ENCODE measurements at places on chromosomes 11 and 22.

- no peak for DNase-seq
Measured at GRCh38 chr22:31973739-31974138, 29.4 kb downstream of the YWHAH start.

DNA sequence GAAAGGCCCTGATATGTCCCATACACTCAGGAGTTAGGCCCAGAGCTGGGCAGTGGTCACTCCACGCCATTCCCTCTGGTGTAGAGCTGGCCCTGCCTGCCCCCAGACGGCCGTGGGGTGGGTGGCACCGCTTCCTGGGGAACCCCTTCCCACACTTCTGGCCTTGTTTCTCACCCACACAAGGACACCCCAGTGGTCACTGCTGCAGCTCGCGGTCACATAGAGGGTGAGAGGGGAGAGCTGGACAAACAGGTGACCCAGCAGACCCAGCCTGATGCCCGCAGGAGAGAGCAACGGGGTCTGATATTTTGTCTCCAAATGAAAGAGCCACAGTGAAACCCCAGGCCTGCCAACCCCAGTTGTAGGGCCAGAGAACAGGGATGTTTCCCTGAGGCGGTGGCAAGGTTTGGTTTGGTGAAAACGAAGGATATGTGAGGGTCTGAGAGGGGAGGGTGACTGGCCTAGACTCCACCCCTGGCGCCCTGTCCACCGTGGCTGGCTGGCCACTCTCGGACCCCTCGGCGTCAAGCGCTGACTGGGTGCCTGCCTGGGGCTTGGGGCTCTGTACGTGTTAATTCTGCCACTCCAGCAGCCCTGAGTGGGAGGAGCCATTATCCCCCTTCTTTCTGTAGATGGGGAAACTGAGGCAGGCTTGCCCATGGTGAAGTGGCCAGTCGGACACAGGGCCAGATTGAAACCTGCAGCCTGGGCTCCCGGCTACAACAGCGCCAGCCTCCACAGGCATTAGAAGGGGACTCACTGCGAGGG, 71.0 kb upstream of the PPARA start:
- no peak for DNase-seq

DNA sequence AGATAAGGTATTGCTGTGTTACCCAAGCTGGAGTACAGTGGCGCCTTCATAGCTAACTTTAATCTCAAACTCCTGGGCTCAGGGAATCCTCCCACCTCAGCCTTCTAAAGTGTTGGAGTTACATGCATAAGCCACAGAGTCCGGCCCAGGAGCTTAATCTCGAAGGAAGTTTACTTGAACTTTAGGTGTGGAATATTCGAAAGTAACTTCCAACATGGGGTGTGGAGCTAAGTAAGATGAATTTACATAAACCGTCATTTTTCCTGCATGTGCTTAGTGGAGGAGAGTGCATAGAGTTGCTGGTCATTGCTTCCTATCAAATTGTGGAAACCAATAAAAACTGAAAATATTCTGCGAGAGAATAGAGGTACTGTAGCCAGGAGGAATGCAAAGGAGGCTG, 1.5 kb downstream of the ATG13 start:
- DNase-seq, result no peak

DNA sequence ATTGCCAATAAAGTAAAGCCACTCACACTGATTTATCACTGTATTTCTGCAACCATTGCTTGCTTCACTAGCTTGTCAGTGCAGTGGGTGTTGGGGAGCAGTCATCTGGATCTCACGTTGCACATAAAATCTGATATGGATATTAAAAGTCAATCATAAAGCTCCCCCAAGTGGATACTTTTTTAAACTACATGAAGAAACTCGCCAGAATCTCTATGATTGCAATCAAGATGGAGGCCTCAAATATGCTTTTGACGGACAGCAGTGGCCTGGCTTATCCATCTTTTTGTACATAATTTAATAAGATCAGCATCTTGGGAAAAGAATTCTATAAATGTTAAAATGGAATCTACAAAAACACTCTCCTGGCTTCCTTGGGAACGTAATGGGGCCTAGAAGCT, 137.7 kb downstream of the WT1 start:
- no peak for DNase-seq

GRCh38 chr11:121561240-121561639, 108.5 kb upstream of the SORL1-AS1 start:
- DNase-seq, result no peak

- DNase-seq, result no peak
Measured at GRCh38 chr11:79973721-79974617, 533.1 kb upstream of the TENM4 start.

DNA sequence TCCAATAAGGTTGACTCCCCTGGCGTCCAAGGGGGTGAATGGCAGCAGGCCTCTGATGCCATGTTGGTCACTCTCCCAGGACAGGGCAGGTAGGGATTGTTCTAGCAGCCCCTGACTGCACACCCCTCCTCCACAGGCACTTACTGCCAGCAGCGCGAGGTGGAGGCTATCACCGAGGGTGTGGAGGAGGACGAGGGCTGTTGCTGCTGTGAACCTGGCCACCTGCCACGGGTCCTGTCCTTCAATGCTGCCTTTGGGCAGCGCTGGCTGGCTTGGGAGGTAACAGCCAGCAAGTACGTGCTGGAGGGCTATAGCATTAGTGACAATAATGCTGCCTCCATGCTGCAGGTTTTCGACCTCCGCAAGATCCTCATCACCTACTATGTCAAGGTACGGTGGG, 7.7 kb upstream of the SIPA1 start:
- no peak for DNase-seq

GRCh38 chr22:36413022-36413775, 25.4 kb upstream of the MYH9 start:
- no peak for DNase-seq

GRCh38 chr11:22371160-22371559, 33.0 kb downstream of the SLC17A6 start:
- no peak for DNase-seq

DNA sequence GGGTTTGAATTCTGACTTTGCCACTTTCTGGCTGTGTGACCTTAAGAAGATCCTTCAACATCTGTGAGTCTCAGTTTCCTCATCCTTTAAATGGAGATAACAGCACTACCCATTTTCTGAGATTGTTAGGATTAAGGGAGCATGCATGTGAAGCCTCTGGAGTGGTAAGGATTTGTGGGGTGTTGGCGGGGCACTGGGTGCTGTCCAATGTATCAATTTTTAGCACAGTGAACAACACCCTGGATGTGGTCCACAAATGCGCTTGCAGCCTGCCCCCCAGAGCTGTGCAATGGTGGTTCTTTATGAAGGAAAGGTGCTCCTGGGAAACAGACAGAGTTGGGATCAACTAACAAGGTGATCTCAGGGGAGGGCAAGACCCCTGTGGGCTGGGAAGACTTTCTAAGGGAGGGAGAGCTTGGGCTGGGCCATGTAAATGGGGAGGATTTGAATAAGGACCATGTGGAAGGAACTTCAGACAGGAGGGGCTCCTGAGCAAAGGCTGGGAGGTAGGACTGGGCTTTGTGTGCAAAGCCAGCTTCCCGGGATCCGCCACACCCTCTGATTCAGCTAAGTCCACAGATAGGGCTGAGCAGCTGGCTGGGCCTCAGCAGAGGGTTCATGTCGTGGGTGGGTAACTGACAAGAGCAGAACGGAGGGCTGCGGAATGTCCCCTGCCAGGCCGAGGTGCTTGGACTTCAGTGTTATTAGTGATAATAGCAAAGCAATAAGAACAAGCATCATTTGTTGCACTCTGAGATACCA, 22.7 kb upstream of the RASD2 start:
- DNase-seq, result no peak

GRCh38 chr11:81224396-81224795, 1509.3 kb downstream of the FAM181B start:
- no peak for DNase-seq

- no peak for DNase-seq
Measured at GRCh38 chr11:7332451-7332850, 80.7 kb downstream of the SYT9 start.

DNA sequence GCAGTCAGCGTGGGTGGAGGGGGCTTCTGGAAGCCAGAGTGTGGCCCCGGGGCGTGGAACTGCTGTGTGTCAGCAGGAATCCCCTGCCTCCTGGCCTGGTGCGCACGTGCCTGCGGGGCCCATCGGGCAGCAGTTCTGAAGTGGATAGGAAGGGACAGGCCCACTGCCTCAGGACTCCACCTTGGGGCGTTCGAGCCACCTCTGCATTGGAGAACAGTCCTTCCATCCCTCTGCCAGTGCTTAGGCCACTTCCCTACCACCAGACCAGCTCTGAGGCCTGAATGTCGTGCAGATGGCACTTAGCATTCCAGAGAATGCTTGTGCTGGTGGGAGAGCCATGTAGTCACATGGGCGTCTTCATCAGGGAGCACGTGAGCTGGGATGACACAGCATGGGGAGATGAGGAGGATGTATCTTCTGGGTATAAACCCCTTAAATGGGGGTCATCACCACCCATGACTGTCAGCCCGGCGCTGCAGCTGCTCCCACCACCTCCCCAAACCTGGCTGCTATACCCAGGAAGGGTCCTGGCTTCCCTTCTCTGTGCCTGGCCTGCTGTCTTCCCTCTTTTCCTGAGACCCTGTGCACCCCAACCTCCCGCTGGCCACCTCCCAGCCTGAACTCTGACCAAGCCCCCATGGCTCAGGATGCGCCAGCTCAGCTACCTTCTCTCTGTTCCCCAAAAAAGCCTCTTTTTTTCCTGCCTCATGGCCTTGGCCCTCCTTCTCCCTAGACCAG, 9.7 kb downstream of the INCENP start:
- no peak for DNase-seq

DNA sequence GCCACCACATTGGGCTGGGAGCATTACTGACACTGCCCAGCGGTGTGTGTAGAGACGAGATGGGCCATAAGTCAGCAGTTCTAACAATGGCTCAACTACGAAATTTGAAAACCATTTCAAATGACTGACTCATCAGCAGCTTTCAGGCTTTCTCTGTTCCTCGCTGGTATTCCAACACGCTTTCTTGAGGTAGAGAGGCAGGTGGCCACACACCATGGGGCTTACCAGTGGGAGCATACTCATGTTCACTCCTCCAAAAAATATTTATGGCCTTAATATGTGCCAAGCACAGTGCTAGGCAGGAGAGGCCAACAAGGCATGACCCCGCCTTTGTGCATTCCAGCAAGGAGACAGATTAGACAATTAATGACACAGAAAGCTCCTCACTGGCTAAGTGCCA, 20.3 kb downstream of the ARFGAP2 start:
- no peak for DNase-seq

DNA sequence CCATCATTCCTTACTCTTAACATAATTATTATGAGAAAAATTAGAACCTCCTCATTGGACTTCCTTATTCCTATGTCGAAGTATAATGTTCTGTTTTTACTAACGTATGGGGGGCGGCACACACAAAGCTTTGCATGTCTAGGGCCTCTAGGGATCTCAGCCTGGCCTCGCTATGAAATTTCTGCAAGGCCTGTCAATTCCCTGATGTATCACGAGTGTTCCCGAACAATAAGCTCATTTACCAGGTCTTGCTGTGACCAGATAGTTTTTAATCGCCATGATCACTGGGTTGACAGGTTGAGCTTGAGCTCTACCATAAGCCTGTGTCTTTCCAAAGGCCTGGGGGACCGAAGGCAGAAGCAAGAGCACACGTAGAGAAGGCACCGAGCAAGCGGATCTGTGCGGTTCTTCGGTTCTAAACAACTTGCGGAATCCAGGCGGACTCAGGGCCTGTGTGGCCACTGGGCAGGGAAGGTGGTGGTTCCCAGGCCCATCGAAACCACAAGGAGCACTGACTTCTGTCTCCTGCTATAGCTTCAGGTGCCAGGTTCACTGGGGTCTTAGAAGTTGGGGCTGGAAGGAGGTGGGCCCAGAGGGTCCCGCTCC, 10.4 kb upstream of the FXYD2 start:
- DNase-seq, result no peak

DNA sequence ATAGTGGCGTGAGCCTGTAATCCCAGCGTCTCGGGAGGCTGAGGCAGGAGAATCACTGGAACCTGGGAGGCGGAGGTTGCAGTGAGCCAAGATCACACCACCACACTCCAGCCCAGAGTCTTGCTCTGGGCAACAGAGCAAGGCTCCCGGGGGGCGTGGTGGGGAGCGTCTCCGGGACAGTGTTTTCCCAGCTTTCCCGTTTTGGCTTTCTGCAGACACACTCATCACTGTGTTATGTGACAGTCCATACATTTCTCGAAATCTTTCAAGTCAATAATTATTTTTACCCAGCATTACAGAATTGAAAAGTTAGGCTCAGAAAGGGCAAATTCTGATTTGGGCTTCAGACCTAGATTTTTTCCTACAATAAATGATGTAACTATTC, 31.7 kb downstream of the NEAT1 start:
- DNase-seq, result no peak

DNA sequence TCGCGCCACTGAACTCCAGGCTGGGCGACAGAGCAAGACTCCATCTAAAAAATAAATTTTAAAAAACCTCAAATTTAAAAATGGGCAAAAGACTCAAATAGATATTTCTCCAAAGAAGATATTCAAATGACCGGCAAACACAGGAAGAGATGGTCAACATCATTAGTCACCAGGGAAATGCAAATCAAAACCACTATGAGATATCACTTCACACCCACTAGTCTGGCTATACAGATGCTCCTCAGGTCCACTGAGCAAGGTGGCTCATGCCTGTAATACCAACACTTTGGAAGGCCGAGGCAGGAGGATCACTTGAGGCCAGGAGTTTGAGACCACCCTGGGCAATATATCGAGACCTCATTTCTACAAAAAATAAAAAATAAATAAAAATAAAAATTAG, 43.3 kb upstream of the SLC35C1 start:
- DNase-seq, result no peak

DNA sequence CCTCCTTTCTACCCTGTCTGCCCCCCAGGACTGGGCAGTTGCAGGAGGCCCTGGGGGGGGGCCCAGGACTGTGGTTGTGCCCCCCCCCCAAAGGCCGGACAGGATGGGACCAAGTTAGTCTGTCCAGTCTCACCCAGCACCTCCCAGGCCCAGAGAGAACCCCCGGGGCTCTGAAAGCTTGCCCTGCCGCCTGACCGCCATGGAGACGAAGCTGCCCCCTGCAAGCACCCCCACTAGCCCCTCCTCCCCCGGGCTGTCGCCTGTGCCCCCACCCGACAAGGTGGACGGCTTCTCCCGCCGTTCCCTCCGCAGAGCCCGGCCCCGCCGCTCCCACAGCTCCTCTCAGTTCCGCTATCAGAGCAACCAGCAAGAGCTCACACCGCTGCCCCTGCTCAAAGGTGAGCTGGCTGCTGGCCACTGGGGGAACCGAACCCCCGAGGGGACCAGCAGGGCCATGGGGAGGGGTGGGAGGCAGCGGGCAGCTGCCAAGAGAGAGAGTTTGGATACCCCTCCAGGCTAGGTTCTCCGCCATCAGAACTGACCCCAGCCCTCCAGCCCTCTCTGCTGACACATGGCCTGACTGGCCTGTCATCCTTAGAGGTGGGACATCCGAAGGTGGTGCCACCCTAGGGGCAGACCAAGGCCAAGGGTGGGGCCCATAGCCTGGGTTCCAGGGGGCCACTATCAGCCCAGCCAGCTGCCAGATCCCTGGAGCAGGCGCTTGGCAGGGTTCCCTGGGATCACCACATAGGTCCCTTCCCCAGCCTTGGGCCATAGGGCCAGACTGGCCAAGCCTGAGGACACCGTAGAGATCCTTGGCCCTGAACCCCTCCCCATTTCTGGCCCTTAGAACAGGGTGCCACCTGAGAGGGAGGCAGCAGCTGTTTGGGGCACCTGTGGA, 1.3 kb downstream of the PPP2R5B start:
- DNase-seq, result no peak

GRCh38 chr11:118067006-118067405, 9.9 kb upstream of the TMPRSS4 start:
- DNase-seq, result no peak

GRCh38 chr11:46347637-46348311, 511 bp downstream of the DGKZ start:
- no peak for DNase-seq
